ENCODE measurements at places on chromosomes 11 and 22. TPM values are rescaled to one million over a fixed set of nuclear protein-coding genes. Genes with fewer than 3 reads are reported as not detected.

DNA sequence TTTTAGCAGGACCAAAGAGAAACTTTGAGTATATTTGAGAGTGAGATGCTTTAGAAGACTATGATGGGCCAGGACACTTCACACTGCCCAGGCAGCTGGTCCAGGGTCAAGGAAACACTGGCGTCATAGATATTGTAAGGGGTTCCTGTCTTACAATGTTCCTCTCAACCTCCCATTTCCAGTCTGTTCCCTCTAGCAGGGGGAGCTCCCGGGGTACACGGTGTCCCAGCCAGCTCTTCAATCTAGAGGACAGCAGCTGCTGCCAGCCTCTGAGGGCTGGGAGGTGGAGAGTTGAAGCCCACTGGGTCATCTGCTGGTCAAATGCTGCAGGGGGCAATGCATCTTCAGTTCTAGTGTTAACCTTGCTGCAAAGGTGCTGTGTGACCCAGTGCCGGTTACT, 40.7 kb upstream of the TIMP3 start:
- DNase-seq = no peak

DNA sequence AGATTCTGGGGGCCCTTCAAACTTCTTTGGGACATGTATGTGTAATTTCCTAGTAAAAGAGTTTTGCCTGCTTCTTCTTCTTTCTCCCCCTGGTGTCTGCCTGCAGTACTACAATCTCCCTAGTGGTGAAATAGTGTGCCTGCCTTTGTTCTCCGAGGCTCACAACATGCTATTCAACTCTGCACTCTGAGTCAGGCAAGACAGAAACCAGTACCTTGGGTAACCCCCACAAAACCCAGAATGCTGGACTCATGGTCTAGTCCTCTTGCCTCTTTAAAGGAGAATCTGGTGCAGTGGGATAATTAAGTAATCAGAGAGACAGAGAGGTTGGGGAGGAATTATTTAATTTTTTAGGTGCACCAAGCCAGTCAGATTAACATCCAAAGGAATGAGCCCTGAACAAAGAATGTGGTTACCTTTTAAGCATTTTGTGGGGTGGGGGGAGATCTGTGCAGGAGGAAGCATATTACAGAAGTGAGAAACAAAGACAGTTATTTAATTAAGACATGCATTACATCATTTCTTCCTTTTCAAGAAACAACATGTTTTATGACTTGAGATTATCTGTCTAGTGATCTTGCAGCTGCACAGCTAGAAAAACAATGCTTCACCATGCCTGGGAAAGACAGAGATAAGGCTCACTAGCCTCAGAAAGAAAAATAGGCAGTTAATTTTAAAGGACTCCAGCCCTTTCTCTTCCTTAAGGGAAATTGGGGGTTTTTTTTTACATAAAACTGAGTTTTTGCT, 11.0 kb upstream of the MS4A6A start:
- peak; percentile 42 for DNase-seq

GRCh38 chr11:126419801-126420697, 64.6 kb downstream of the ST3GAL4 start:
- no peak for DNase-seq

GRCh38 chr22:47100646-47101200, 338.3 kb downstream of the TBC1D22A start:
- no peak for DNase-seq

DNA sequence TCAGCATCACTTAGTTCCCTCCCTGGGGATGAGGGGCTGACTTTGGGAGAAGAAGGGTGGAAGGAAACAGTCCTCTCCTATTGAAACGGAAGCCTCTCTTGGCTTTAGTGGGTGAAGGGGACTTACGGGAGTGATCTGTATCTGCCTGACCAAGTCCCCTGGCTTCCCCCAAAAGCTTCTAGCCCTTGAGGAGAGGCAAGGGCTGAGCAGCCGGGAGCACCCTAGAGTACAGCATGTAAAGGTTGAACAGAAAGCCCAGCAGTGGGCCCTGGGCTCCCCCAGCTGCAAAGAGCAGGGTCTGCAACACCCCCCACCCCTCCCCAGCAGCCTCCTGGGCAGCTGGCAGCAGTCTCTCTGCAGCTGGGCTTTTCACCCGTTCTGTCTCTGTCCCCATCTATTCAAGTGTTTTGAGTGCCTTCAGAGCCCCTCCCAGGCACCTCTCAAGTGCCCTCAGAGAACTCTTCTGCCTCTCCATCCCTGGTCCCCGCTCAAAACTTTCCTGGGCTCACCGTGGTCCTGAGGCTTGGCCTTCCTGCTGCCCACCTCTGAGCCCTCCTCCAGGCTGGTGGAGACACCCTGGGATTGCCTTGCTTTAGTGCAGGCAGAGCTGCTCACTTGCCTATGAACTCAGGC, 2.7 kb downstream of the CAPN5 start:
- no peak for DNase-seq

- no peak for DNase-seq
Measured at GRCh38 chr11:3194016-3194816, 24.4 kb downstream of the MRGPRG start.

DNA sequence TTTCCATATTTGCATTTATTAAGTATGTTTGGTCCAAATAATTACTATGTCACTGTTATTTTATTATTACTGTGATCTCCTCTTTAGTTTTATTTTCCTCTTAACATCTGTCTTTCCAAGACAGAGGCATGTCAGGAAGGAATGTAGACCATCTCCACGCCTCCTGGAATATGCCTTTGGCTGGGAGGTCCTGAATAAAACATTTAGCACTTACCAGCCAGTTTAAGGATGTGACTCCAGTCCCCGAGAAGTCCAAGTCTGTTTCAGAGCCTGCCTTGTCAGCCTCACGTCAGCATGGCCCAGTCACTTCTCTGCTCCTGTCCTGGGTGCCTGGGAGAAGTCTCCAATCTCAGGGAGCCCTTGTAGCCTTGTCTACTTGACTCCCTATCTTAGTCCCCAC, 74.5 kb downstream of the NCAM1 start:
- no peak for DNase-seq

- DNase-seq = no peak
Measured at GRCh38 chr11:83612891-83613766, 327.0 kb upstream of the CCDC90B start.

DNA sequence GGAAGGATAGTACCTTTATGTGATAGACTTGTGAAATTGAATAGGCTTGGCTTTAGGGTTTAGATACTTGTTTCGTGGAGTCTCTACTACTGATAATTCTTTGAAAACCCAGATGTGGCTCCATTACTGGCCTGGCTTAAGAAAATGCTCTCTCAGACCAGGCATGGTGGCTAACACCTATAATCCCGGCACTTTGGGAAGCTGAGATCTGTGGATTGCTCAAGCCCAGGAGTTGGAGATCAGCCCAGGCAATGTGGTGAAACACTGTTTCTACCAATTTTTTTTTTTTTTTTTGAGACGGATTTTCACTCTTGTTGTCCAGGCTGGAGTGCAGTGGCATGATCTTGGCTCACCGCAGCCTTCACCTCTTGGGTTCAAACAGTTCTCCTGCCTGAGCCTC, 40.9 kb downstream of the ATG13 start:
- no peak for DNase-seq

DNA sequence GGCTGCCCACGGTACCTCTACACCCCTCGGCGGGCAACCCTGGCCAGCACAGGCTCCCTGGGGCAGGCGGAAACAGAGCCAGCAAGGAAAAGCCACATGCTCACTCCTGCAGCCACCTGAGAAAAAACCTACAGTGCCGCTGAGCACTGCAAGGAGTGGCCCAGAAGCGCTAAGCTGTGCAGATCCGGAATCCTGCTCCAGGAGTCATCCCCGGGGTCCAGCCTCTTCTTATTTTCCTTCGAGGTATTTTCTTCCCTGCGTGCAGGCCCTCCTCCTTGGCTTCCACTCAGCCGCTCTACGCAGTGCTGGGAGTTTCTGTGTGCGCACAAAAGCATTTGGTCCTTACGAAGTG, 81.0 kb downstream of the TRMU start:
- DNase-seq = no peak

DNA sequence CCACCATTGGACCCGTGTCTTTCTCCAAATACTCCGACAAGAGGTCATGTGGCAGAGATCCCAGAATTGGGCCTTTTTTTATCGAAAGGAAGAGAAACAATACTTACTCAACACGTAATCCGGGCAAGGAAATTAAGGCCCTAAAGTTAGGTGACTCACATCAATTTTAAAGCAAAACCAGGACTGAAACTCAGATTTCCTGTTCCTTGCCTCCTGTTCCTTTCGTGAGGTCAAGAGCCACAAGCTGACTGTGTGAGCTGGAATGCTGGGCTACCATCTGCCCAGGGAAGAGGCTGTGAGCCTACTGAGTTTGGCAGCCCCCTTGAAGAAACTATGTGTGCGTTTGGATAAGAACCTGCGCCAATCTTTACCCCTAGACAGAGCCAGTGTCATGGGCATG, 27.1 kb upstream of the MRGPRX2 start:
- no peak for DNase-seq

- no peak for DNase-seq
Measured at GRCh38 chr11:132231656-132232347, 861.4 kb downstream of the NTM start.

DNA sequence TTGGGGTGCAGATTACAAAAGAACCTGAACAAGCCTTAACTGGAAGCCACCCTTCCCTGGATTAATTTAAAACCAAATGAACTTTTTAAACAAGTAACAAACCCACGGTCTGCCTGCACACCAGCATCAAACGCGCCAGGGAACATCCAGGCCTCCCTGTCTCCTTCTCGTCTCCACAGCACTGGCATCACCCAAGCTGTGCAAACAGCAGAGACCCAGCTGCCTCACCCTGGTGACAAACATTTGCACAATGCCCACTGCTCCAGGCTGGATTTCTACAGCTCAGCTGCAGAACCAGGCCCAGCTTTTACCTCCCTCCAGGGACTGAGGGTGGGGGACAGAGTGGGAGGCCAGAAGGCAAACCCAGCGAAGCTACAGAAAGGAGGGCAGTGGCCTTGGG, 7.0 kb downstream of the RPL3 start:
- no peak for DNase-seq

DNA sequence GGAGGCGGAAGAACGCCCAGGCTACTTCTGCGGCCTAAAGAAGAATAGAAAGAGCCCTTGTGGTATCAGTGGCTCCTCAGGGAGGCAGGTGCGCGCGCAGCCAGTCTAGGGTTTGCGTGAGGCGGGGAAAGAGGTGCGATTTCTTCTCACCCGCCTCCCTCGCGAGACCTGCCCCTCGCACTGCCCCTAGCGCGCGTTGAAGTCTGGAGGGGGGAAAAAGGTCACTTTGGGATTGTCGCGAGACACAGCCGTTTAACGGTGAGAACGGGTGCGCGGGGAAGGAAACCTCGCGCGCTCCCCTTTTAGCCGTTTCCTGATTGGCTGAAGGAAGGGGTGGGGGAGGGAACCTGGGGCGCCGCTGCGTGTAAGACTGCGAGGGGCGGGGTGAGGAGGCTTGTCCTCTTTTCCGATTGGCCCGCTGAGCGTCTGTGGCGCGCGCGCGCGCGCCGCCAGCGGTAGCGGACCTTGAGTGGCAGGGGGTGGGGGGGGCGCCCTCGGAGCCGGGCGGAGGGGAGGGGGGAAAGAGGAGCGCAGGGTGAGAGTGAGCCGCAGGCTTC, at the start of gene ZFP91:
TSS of gene ZFP91 (plus strand) at position 429 of the 557 bp plus-strand sequence. CDS start 219 bp downstream, outside the sequence.
- peak; percentile 100 for DNase-seq

DNA sequence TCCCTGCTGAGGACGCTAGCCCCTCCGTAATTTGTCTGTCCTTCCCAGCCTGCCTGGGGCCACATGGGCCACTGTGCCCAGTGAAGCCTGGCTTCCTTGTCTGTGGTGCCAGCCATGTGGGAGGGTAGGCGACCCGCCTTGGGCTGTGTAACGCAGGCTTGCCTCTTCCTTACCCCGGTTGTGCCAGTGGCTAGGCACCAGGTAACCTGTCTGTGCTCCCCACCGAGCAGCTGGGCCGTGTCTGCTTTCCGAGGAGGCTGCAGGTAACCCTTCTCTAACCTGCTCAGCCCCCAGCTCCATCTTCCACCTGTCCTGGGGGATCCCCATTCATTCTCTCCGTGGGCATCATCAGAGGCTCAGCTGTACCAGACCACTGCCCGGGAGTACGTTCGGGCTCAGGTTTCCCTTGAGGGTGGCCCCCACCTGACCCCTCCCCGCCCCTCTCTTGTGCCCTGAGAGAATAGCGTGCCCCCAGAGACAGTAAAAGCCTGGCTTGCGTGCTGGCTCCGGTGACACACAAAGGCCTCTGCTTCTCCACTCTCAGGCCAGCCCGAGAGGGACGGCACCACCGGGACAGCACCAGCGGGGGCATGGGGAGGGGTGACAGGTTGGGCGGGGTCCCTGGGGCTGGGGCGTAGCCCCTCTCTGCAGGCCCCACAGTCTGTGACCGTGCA, 79.1 kb downstream of the CDKN1C start:
- no peak for DNase-seq

GRCh38 chr22:22460635-22461034, 47.9 kb downstream of the ZNF280B start:
- peak; percentile 13 for DNase-seq

- DNase-seq = no peak
Measured at GRCh38 chr22:47504962-47505361, 742.5 kb downstream of the TBC1D22A start.

DNA sequence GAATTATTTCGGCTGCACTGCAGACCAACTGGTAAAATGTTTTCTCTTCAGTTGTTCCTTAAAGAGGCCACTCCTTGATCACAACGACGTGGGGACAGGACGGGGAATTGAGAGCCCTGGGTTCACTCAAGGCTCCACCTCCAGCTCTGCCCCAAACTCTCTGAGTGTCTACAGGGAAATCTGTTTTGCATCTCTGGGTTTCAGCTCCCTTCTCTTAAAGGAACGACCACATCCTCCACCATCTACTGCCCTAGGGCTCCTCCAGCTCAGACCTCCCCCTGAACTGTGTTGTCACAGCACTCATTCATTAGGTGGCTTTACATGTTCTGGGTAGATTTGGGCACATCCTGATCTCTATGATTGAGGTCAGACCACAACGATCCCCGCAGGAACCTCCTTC, 5.1 kb upstream of the PPFIA1 start:
- DNase-seq = no peak

DNA sequence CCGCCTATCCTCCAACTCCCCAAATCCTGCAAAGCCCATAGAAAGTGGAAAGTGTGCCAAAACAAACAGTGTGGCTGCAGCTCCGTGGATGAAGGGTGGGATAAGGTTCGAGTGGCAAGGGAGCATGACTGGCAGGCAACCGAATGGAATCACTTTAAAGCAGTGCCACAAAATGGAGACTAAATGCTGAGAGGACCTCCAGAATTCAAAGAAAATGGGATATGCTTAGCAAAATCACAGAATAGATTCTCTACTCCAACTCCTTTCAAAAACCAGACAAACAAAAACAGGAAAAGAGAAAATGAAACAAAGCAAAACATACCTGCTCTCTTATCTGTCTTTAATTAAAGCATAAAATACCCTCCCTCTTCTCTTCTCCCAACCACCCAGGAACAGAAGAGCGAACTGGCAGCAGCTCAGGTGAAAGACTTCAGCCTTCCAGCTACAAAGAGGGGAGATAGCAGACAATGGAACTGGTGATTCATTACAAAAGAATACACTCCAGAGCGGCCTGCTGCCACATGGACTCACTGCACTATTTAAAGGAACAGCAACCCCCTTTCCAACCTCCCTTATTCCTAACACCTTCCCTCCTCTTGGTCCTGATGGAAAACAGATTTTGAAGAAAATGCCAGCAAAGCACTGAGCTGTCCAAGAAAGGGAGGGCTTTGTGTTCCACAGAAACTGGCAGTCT, 118.5 kb downstream of the APOL5 start:
- DNase-seq = no peak

- DNase-seq = no peak
Measured at GRCh38 chr11:58574881-58575280, 775 bp downstream of the LPXN start.

GRCh38 chr11:74019104-74019738, 10.3 kb upstream of the UCP3 start:
- DNase-seq = no peak

The MGAT3 gene
- total RNA-seq = 1.1 TPM

The ZBTB16 gene
- 91.6 TPM for total RNA-seq

The TMEM109 gene
- total RNA-seq = 40.4 TPM

The CYB5R3 gene
- total RNA-seq = 89.4 TPM

The C22orf31 gene
- total RNA-seq = not detected

The OR5M3 gene
- total RNA-seq = not detected

Data from hematopoietic multipotent progenitor cell (in vitro differentiated cells).